ENCODE measurements at places on chromosomes 3 and 15.
A peak's percentile ranks its signal among the peaks of the same experiment; 100 is the strongest.

DNA sequence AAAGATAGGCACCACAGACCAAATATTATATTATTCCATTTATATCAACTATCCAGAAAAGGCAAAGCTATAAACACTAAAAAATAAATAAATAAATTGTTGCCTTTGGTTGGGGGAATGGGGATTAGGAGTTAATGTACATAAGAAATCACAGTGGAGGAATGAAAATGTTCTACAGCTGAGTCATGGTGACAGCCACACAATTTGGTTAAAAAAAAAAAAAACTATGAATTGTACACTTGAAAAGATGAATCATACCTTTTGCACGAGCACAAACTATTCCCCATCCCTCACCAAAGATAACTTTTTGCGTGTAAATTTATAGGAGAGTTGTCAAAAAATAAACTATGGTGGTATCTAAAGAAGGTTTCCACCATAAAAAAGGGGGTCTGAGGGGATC, 103.2 kb downstream of the TBC1D5 start:
- DNase-seq: peak; percentile 84

DNA sequence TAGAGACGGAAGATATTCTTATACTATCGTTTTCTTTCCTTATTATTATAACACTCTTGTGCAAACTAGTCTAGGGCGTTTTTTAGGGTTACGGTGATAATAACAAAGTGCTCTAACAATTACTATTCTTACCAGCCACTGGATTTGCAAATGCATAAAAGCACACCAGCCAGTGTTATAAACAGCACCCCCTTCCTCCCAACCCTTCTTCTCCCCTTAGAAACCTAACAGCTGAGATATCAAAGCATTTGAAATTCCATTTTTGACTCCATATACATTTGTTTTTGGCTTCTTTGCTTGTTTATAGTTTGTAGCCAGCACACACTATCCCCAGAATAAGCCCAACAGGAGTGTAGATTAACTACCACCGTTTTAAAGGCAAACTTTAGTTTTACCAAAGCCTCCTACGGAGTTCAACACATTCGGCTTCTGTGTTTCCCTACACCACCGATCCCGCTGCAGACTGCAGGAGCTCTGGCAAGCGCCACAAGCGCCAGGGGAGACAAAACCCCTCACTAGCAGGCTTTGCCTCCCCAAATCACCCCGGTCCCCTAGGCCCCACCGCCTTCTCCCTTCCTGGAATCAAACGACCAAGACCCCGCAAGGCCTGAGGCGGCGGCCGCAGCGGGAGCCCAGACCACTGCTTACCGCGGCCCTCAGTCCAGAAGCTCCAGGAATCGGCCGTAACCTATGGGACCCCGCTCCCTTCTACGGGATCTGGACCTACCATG, 461 bp downstream of the COPB2 start:
- DNase-seq: no peak

GRCh38 chr15:32802286-32802936, 84.6 kb downstream of the GREM1 start:
- DNase-seq: peak; percentile 93

- DNase-seq: no peak
These were observed 13.7 kb downstream of the CTDSPL2 start for GRCh38 chr15:44441095-44441501.

- no peak for DNase-seq
These were observed 78.0 kb upstream of the POU1F1 start for GRCh38 chr3:87354398-87354797.

GRCh38 chr15:92091155-92091734, 237.7 kb downstream of the SLCO3A1 start:
- DNase-seq: peak; percentile 34

- DNase-seq: peak; percentile 86
These were observed 123.0 kb downstream of the ASB7 start for GRCh38 chr15:100725121-100726069.

- no peak for DNase-seq
These were observed 18.5 kb upstream of the FBLN2 start for GRCh38 chr3:13530241-13531009.

DNA sequence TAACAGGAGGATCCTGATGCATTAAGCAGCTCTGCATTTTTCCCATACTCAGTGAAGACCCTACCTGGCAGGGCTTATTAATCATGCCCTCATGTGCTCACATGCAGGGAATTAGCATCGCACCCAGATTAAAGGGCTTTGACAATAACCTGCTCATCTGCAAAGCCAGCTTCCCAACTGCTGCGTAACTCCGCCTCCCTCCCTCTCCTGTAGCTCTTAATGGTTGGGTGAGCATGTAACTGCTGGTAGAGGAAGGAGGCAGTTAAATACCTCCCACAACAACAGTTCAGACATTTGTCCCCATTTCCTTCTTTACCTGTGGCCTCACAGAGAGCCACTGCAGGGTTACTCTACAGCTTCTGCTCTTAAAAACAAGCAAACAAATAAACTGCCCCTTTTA, 203.6 kb upstream of the WNT5A start:
- no peak for DNase-seq

DNA sequence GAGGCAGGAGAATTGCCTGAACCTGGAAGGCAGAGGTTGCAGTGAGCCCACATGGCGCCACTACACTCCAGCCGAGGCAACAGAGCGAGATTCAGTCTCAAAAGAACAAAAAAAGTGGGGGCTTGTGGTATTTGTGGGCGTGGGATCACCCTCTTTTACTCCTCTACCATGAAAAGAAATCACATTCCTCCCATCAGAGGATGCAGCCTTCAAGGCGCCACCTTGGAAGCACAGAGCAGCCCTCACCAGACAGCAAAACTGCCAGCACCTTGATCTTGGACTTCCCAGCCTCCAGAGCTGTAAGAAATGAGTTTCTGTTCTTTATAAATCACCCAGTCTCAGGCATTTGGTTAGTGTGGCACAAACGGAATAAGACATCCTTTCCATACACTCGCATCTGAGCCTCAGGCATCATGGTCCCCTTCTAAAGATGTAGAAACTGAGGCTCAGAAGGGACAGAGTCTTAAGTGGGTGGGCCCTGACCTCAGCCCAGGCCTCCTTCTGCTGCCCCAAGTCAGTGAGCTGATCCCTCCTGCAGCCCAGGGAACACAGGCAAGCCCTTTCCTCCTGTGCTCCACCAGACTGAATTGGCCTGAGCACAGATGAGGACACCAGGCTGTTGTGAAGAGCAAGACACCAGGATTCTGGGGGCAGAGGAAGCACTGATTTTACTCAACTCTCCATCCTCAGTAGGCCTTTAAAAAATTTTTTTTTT, 201.7 kb upstream of the LINGO1 start:
- DNase-seq: no peak

DNA sequence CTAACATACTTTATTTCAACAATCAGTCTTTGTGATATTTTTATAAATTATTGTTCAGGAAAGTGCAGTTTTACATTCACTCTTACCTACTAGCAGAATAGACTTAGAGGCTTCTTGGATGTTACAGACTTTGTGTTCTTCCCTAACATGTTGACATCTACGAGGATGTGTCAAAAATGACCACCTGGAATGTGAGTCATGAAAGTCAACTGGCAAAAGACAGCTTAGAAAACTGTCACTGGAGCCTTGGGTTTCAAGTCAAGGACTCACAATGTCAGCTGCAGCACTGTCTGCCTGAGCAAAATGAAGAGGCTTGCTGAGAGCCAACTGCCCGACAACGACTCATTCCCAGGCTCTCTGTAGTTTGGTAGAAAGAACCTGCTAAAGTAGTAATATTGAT, 91.5 kb downstream of the CERS3 start:
- DNase-seq: no peak

DNA sequence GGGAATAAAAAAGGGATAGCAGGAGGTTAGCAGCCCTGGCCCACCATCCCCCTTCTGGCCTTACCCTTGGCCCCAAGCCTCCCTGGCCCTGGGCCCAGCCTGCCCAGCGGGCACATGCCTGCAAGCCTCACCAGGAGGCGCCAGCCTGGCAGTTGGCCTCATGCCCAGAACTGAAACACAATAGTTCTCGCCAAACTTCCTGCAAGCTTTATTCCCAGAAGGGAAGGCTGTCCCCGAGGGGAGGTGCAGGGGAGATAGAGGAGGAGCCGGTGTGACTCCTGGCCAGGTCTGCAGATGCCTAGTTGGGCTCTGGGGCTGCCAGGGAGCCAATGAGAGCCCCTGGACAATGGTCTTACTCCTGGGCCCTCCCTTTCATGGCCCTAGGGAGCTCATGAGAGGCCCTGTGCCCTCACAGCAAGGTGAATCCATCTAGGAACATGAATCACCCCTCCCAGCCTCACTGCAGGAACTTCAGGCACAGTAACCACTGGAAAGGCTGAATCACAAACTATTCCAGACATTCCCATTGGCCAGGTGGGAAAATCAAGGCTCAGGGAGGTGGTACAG, 4.0 kb downstream of the CCDC33 start:
- DNase-seq: peak; percentile 82

DNA sequence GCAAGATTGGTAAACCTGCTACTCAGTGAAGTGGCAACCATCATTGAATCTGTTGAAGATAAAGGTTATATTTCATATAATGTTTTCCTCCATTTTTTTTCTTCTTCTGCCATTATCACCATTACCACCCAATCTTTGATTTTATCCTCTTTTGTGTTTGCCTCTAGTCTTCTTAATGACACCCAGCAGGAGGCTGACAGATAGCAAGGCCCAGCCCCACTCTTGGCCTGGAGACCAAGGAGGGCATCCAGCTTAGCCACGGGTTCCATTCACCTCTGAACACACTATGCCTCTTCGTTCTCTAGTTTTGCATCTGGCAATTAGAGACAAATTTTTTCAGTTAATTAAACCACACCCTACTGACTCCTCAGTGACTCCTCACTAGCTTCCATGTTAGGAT, 129.7 kb downstream of the TPRG1 start:
- DNase-seq: no peak

DNA sequence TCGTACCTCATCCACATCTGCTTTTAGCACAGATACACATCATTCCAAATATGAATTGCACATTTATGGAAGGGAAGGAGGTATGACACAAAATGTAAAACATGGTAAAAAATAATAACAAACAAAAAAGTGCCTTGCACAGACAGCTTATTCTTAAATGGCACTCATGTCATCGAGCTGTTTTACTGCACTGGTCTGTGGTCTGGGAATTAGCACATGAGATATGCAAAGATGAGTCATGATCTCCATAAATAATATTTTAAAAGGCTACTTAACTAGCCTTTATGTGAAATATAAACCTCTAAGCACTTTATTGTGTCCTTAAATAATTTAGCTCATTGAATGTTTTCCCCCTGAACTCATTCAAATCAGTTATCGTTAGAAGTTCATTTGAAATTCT, 142.2 kb upstream of the ZNF385D start:
- DNase-seq: peak; percentile 62

GRCh38 chr3:184169896-184170875, 4.5 kb upstream of the AP2M1 start:
- no peak for DNase-seq

DNA sequence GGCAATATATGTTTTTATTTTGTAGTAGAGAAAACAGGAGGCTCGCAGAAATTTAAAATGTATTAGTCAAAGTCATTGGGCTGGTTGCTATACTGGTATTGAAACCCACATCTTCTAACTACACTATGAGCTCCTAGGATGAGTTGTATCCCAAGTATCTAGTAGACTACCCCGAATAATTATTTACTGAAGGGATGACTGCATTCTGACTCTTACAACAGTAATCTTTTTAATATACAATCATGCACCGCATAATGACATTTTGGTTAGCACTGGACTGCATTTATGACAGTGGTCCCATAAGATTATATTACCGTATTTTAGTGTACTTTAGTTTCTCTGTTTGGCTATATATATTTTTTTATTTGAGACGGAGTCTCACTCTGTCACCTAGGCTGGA, 15.3 kb downstream of the PIGB start:
- DNase-seq: no peak

DNA sequence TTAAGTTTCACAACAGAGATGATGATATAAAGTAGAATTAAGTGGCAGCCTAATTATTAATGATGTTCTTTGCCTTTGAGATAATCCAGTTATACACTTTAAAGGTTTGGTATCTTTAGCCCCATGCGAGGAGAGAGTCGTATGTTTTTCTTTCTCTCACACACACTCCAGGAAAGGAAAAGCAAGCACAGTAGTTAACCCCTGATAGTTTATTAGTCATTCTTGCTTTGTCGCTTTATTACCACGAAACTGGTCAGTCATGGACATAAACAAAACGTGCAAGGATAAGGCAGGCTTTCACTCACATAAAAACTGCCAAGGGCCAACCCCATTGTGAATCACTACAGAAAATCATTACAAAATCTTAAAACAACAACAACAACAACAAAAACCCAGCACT, 866.9 kb downstream of the FHIT start:
- no peak for DNase-seq

GRCh38 chr15:79673416-79674123, 223.2 kb downstream of the MTHFS start:
- peak; percentile 91 for DNase-seq

DNA sequence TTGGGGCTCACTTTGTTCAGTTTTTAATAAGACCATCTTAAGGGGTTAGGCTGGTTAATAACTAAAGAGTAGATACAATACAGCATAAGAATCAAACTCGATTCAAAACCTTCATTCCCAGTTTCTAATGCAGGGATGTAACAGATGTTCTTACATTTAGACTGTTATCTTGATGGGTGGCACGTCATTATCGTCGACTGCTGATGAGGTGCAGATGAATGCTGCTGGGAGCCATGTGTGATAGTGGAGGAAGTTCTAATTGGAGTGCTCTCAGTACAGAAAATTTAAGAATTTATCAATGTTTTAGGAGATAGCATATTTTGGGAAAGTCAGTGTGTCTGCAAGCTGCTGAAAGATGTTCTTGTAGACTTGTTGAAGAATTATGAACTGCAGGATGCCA, 331.5 kb downstream of the PTPRG start:
- DNase-seq: no peak

GRCh38 chr3:12512534-12513118, 28.3 kb downstream of the TSEN2 start:
- no peak for DNase-seq

DNA sequence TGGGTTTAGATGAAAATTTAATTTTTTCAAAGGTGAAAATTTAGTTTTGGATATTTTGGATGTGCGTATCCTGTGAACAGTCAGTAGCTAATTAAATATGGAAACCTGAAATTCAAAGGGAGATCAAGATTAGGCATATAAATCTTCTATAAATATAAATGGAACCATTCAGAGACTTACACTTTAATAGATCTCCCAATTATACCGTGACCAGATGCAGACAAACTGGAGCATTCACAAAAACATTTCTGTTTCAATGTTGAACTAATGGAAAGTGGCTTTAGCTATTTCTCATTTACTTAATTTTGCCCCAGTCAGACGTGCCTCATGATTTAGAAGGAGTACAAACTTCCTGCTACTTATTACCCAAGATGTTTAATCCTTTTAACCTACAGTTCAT, 29.1 kb upstream of the POU1F1 start:
- DNase-seq: no peak

DNA sequence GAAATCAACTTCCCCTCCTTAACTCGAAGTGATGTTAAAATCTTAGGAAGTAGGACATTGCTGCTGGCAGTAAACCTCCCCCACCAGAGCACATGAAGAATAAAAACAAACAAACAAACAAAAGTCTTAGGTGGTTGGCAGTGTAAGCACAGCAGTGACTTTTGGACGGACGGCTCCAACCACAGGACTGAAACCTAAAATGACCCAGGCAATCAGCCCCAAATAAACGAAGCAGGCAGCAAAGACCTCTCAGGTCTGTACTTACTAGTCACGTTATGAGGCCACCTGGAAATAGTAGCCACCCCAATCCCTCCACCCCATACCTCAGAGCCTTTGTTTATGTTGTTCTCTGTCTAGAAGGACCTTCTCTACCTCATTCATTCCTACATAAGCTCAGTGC, 33.5 kb upstream of the HES1 start:
- DNase-seq: no peak

- peak; percentile 93 for DNase-seq
These were observed 60.6 kb upstream of the RYK start for GRCh38 chr3:134311265-134311664.
